ENCODE measurements at places on chromosomes 3 and 15. TPM values are rescaled to one million over a fixed set of nuclear protein-coding genes. Genes with fewer than 3 reads are reported as not detected.

Gene ZXDC
- 20.4 TPM for total RNA-seq

Gene ROBO2
- total RNA-seq = 0.88 TPM

- H3K4me3 ChIP-seq = no peak overlapping the region
- H3K36me3 ChIP-seq = no peaks in the 10 kb centered on the region
- H3K4me1 ChIP-seq = no peaks in the 10 kb centered on the region
- H3K27ac ChIP-seq = no peak overlapping the region
- no peaks in the 10 kb centered on the region for H3K27me3 ChIP-seq
- DNase-seq = no peak
Measured at GRCh38 chr3:174110761-174111160, 713.2 kb downstream of the NLGN1 start.

DNA sequence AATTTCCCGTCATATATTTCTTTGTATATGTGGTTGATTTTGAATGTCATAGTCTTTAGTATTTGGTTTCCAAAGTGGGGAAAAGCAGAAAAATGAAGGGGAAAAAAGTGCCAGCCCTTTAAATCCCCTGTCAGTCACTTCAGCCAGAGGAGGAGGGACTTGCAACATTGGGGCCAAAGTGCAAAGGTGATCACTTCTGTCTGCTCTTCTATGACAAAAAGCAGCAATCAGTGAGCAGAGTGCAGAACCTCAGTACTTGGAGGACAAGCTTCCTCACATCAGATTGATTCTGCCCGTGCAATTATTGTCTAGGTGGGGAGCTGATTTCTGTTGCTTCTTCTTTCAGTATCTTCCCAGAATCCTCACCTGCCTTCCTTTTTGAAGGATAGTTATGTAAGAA lies 60.0 kb downstream of the STT3B start:
- no peaks in the 10 kb centered on the region for H3K27me3 ChIP-seq
- H3K36me3 ChIP-seq = no peaks in the 10 kb centered on the region
- DNase-seq = peak; percentile 30
- no peaks in the 10 kb centered on the region for H3K4me1 ChIP-seq
- H3K4me3 ChIP-seq = no peak overlapping the region

DNA sequence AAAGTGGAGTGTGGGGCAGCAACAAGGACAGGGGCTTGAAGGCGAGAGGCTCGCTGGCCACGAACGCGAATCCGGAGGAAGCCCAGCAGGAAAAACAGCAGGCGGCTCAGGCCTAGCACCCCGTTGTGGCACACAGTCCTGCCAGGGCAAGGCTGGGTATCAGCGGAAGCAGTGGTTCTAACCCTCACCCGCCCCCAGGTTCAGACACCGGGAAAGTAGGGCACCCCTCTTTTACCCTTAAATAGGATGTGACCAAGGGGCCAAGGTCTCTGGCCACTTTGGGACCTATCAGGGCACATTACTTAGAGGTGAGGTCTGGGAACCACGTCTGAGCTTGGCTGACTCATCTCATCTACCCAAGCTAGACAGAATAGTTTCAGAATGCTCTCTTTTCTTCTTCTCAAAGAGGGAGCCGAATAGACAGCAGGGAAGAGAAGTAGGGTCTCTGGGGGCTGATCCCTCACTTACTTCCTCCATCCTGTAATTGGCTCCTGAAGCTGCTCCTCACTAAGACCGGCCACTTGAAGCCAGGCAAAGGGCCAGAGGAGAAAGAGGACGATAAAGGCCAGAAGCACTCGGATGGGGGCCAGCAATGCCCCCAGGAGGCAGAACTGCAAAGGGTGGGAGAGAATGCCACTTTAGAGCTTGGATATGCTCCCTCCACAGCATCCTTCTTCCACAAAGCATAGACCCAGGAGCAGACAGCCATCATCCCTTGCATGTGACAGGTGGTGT lies 1.7 kb downstream of the LPCAT4 start:
- no peaks in the 10 kb centered on the region for H3K36me3 ChIP-seq
- H3K4me1 ChIP-seq = peaks cover 8% of the 10 kb centered on the region
- H3K27me3 ChIP-seq = no peaks in the 10 kb centered on the region
- H3K27ac ChIP-seq = peak overlapping the region; percentile 100

DNA sequence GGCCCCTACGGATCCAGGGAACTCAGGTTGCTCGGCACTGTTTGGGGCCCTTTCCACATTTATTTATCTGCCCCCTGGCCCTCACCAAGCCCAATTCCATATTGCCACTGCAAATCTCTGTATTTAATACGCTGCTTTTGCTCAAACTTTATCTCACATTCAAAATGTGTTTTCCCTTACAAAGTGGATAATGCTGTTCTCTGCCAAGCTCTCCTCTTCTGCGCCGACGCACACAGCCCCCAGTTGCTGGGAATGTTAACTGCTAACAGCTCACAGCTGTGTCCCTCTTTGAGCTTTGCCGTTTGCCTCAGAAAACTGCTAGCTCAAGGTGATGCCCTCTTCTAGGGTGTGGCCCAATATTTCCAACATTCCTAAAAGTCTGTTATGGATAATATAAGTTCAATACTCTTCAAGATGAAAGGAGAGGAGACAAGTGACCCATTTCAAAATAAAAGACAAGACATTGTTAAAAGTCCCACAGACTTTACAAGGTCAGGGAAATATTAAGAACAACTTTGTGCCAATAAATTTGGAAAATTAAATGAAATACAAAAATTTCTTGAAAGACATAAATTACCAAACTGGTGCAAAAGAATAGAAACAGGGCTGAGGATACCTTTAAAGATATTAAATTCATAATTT lies 12.6 kb upstream of the FBN1 start:
- no peak overlapping the region for H3K4me3 ChIP-seq
- no peaks in the 10 kb centered on the region for H3K4me1 ChIP-seq
- no peaks in the 10 kb centered on the region for H3K27me3 ChIP-seq
- no peak for DNase-seq

Measured in colonic mucosa (tissue), 4 donors.